Activated CD4-positive, CD25-positive, alpha-beta regulatory T cell (primary cell): ENCODE measurements at places on chromosomes 16 and 17.

- DNase-seq = no peak
Observed at GRCh38 chr17:30000755-30001257, 59.4 kb downstream of the EFCAB5 start.

- no peak for DNase-seq
Observed at GRCh38 chr16:11780991-11781680, 15.9 kb downstream of the ZC3H7A start.

DNA sequence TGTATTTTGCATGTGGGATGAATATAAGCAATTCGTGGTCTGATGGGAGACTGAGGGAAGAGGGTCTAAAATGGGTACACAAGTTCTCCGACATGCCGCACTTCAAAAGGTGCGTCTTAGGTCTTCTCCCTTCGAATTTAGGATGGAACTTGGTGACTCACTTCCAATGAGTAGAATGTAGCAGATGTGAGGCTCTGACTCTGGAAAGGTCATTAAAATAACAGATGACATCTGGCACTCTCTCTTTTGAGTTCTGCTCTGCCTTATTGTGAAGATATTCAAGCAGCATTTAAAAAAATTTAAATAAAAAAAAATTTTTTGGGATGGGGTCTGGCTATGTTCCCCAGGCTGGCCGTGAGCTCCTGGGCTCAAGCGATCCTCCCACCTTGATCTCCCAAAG lies 92.7 kb downstream of the TMEM100 start:
- DNase-seq = no peak

GRCh38 chr16:56372013-56372634 lies 53.2 kb downstream of the AMFR start:
- no peak for DNase-seq

- DNase-seq = no peak
Observed at GRCh38 chr16:26386096-26386495, 680.6 kb upstream of the C16orf82 start.

- DNase-seq = no peak
Observed at GRCh38 chr17:44102849-44103622, 20.4 kb downstream of the HDAC5 start.

- no peak for DNase-seq
Observed at GRCh38 chr16:19704321-19705145, 13.5 kb downstream of the KNOP1 start.

GRCh38 chr17:82049521-82049971 lies 2.1 kb downstream of the RFNG start:
- DNase-seq = no peak

DNA sequence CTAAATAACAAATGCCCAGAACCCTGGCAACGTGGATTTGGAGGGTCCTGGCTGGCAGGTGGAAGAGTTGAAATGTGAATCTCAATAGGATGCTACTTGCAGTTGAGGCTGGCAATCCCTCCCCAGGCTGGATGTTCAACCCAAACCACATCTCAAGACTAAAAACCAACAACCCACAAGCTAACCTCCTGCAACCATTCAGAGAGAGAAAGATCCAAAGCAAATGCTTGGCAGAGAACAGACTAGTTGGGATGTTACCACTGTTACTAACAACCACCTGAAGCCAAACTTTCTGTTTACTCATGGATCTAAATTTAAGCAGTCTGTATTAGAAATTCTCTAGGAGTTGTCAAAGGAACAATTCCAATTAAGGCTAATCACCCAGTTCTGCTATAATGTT lies 27.9 kb downstream of the SMG6 start:
- DNase-seq = no peak

GRCh38 chr16:71515026-71515425 lies 11.2 kb upstream of the CHST4 start:
- no peak for DNase-seq

DNA sequence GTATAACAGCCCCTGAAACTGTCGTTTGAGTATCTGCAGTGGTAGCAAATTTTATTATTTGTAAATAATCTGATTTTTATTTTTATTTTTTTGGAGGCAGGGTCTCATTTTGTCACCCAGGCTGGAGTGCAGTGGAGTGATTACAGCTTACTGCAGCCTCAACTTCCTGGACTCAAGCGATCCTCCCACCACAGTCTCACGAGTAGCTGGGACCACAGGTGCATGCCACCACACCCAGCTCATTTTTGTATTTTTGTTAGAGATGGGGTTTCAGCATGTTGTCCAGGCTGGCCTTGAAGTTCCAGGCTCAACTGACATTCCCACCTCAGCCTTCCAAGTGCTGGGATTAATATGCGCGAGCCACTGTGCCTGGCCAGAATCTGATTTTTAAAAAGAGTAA lies 2.8 kb downstream of the NDEL1 start:
- DNase-seq = no peak

DNA sequence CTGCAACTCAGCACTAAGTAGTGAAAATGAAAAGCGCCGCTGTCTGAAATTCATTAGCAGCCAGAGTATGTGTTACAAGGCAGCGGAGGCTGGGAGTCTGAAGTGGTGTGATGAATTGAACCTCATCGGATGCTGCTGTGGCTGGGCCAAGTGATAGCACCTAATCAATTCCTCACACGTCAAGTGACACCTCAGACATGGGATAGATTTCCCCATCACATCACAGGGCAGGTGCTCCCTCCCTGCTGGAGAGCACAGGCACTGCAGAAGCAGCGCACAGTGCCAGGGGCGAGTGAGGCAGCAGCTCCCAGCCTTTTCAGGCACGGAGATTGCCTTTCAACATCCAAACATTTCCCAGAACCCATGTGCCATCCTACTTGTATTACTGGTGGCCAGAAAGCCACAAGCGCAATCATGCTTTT lies 32.2 kb downstream of the DRC3 start:
- DNase-seq = no peak

- DNase-seq = no peak
Observed at GRCh38 chr17:70912716-70913485, 743.6 kb downstream of the KCNJ2 start.

DNA sequence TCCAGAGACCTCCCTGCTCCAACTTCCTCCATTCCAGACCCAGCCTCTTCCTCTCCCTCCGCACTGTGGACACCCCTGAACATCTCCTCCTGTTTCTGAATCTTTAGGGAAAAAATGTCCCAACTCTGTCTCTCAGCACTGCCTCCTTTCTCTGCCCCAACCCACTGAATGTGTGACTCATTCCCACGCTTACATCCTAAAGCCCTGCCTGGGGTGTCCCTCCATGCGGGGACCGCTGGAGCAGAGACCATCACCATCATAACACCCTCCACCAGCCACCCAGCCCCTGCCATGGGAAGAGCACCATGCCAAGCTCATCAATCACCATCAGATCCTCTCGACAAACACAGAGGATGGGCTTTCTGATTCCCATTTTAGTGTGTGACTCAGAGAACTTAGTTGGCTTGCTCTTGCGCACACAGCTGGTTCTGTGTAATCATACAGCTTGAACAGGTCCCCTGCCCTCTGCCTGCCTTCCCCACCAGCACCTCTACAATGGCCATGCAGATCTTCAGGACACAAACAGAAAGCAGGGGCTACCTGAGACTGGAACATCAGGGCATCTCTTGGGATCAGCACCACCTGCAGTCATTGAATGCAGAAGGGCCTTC lies 10.7 kb downstream of the RPRML start:
- DNase-seq = no peak

- DNase-seq = peak; percentile 29
Observed at GRCh38 chr17:2058586-2059546, 4.0 kb downstream of the HIC1 start.

DNA sequence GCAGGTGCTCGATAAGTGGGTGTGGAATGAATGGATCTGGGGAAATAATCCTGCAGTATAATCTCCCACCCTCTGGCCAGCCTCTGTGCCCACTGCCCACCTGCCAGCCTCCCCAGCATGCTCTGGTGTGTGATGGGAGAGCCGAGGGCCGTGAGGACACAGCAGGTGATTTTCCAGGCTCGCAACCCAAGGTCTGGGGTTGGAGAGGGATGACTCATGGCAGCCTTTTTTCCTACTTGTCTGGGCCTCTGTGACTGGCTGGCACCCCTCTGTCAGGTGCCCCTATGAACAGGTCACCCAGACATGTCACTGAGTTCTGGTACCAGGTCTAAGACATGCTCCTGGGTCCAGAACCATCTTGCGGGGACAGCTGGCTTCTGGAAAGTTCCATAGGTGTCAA lies 385.7 kb upstream of the TNRC6C start:
- DNase-seq = no peak

- DNase-seq = no peak
Observed at GRCh38 chr16:27364493-27365141, 37.4 kb upstream of the IL21R start.

- peak; percentile 30 for DNase-seq
Observed at GRCh38 chr17:75181608-75182318, 996 bp downstream of the SUMO2 start.

GRCh38 chr17:1582374-1582773 lies 19.8 kb upstream of the PITPNA start:
- DNase-seq = no peak

DNA sequence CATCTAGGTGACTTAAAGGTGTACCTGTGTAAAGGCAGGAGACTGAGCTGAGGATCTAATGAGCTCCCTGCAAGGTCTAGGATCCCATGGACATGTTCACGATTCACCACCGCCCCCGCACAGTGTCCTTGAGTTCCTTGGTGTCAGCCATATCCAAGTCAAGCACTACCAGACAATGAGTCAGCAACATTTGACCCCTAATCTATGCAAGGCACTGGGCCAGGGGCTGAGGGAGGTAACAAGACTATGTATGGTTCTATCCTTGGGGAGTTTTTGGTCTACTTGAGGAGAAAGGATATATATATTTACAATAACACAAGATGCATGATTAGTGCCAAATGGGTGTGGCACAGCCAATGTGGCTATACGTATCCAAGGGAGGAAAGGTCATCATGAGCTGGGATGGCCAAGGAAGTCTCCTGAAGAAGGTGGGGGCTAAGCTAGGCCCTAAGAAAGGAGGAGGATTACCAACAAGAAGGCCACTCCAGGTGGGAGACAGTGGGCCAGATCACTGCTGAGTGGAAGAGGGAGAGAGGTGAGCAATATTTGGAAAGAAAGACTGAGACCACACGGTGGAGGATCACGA lies 35.0 kb downstream of the ITGB3 start:
- DNase-seq = no peak

GRCh38 chr17:76685366-76685765 lies 25.4 kb downstream of the MXRA7 start:
- no peak for DNase-seq

DNA sequence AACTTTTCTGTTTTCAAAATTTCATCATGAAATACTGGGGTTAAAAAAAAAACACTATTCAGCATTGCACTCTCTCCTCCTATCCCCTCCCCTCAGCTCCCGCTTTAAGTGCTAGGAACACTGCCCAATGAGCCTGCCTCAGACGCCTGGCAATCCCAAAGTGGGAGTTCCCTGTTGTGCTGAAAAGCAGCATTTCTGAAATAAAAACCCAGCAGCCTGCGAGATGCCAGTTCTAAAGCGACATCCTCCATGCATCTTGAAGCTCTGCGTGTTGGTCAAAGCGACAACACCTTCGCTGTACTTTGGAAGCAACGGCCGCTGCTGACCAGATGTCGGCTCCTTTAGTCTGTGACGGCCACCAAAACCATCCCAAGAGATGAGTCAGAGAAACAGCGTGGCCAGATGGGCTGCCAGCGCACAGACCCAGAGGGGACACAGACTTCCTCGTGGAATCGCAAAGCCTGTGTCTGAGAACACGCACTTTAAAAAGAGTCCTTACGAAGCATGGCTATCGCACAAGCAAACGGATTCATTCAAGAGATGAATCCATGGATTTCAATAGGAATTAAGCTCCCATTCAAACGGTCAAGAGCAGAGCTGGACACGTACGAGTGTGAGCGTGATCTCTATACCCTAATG lies 32.8 kb downstream of the FBXO31 start:
- no peak for DNase-seq

DNA sequence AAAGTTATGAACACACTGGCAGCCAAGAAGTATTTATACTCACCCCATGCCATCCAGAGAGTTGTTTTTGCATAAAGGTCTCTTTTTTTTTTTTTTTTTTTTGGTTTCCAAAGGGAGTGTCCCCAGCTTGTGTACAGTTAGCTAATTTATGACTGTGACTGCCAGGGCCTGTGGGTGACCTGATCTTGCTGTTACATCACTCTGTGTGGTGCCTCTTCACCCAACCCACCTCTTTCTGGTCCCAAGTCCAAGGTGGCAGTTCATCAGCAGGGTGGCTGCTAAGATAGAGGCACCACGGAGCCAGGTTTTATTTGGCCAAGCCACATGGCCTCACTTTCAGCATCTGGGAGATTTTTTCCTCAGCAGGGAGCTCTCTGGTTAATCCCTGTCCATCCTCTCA lies at the start of gene NOS2:
Gene NOS2, minus strand, starts transcription at position 8 of the 400 bp plus-strand sequence. CDS start 1,720 bp downstream, outside the sequence.
- no peak for DNase-seq
